NCI-H510A (cell line): ENCODE measurements at places on chromosomes 16 and 17.

DNA sequence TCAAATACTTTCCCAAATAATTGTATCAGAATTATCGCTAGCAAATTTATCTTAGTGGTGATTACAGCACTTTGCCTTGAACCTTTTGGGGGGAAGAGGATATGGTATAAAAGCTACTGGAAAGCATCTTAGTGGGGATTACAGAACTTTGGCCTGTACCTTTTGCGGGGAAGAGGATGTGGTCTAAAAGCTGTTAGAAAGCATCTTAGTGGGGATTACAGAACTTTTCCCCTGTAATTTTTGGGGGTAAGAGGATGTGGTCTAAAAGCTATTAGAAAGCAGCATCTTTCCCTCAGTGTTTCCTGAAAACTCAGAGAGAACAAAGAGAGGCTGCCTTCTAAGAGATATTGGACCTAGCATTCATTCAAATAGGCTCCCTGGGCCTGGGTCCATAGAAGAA is 4.1 kb downstream of the SLFN12 start:
- DNase-seq = no peak

DNA sequence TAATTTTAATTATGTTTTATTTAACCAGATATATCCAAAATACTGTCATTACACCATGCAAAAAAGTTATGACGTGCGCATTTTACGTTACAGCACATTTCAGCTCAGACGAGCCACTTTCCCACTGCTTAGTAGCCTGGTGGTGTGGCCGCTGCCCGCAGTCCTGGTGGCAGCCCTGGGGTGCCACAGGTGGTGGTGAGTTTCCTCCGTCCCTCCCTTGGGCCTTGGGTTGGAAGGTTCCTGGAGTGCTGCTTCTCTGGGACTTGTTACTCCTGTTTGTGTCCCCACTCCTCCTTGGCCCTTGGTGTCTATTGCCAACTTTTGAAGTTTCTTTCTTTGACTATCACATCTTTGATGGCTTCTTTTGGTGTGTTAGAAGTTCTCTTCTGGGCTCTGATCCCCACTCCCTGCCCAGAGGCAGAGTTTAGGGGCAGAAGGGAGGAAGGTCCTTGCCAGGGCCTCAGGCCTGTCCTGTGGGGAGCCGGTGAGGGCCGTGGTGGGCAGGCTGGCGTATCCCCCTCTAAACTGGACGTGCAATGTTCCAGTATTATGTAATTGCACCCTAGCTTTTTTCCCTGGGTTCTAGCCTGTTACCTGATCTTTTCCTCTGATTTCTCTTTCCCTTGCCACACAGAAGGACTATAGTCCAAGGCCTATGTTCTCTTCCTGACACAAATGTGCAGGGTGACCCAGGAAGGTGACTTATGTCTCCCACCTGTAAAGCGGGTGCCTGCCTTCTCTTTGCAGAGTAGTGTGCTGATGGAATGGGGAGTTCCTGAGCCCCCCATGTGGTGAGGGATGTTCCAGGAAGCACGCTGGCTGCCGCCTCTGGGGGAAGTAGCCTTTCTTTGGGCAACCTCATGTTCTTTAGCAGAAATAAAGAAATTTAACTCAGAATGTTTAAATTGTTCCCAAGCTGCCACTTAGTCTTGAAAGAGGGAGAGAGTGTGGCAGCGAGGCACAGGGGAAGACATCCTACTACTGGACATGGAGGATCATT is 8.4 kb downstream of the MPRIP start:
- DNase-seq = no peak

- peak; percentile 27 for DNase-seq
These were observed 27.0 kb downstream of the RTN4RL1 start for GRCh38 chr17:1997927-1998742.

DNA sequence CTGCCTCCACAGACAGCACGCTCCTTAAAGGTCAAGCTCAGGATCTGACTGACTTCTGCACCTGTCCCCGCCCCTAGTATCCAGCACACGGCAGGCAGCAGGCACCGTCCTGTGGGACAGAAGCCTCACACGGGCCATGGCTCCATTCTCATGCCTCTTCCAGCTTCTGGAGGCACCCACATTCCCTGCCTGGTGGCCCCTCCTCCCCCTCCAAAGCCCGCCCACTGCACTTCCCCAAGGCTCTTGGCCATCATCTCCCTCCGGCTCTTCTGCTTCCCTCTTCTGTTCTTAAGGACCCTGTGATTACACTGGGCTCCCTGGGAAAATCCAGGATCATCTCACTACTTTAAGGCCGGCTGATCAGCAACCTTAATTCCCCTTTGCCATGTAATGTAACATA is 3.5 kb downstream of the CANT1 start:
- DNase-seq = no peak

- DNase-seq = no peak
These were observed 12.6 kb upstream of the RPL38 start for GRCh38 chr17:74190807-74191406.
